ENCODE measurements at places on chromosomes 1 and 21.

- DNase-seq, result no peak
These were observed 123.6 kb downstream of the XCL2 start for GRCh38 chr1:168420177-168420576.

GRCh38 chr1:61162520-61163258 is 80.3 kb downstream of the NFIA start:
- no peak for DNase-seq

GRCh38 chr1:208069317-208069716 is 158.4 kb upstream of the CD34 start:
- no peak for DNase-seq

DNA sequence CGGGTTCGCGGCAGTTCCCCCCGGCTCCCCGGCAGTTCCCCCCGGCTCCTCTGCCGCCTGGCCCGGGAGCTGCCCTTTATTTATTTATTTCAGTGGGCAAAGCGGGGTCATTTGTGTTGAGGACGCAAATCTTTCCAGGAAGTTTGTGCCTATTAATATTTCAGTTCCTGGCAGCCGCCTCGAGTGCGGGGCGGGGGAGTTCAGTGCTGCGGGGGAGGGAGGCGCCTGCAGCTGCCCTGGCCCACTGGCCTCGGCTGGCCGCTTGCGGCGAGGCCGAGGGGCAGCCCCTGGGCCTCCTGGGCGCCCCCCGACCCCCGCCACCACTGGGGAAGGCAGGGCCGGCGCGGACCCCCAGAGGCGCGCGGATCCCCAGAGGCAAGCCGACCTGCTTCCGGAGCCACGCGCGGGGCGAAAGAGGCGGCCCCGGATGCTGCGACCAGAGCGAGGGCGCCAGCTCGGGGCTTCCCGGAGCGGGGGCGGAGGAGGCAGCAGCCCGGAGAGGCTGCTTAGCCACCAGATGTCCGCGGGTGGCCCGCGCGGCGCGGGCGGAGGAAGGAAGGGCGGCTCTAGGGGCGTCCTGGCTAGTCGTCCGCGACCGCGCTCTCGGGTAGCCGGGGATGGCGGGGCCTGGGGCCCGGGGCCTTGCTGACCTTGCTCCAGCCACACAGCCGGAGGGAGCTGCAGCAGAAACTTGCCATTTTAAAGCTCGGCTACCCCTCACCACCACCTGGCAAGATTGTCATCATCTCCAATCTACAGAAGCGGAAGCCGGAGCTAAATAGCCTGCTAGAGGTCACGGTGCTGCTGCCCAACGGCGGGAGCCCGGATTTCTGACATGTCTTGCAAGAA is 48.0 kb downstream of the H3-3A start:
- DNase-seq, result peak; percentile 79

- no peak for DNase-seq
These were observed 10.2 kb downstream of the SPSB1 start for GRCh38 chr1:9302745-9303524.

DNA sequence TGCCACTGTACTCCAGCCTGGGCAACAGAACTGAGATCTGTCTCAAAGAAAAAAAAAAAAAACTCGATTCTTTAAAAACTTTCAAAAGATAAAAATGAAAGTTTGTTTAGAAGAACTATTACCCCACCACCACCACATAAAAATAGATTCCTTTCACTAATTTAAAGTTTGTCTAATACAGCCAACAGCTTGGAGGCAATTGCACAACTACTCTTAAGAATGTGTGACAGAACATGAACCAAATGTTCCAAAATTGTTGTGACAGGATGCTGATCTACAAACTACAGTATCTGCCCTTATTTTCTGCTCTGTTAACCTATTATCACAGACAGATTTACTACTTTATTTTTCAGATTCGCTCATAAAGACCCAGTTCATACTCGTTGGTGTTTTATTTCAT is 5.5 kb upstream of the TGFBR3 start:
- no peak for DNase-seq

All from type B pancreatic cell (in vitro differentiated cells).